Motor neuron (in vitro differentiated cells): ENCODE measurements at places on chromosomes 3 and 15.

DNA sequence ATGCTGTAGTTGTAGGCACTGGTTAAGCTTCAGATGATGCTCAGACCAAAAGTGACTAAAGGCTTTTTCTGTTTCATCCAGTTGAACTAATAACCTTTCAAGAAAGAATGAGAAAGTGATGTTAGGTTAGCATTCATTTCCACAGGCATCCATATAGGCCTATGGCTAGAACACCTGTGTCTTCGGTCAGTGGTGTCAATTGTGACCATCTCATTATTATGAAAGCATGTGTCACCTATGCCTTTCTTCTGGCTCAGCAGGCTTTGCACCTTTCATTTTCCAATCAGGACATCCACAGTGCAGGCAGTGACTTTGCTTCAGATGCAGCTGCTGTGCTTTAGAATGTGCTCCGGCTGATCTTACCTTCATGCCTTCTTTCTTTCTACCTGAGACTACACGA lies 57.9 kb downstream of the B3GNT5 start:
- no peak for ATAC-seq

DNA sequence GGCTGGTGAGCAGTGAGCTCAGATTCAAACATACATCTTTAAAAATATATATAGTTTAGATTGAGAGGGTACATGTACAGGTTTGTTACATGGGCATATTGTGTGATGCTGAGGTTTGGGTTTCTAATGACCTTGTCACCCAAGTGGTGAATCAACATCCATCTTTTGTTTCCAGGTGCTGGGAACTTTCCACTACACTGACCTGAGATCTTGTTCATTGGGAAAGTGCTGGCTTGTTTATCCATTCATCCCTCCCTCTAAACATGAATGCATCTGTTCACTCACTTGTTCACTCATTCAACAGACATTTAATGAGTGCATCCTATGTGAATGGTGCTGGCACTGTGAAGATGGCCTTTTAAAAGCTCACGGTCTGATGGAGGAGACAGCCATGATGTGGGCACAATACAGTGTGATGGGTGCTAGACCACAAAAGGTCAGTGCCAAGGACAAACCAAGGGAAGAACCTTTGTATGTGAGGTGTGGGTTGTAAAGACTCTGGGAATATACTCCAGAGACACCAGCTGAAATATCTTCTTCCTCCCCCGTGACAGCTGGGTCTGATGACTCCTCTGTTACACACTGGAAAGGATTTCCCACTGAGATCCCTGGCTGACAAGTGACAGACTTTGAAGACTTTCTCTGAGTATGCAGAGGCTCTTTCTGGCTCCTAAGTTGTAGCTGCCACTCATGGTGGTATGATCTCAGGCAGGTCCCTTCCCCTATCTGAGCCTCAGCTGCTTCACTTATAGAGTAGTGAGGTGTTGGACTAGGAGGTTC lies 16.2 kb upstream of the ITGA11 start:
- ATAC-seq, result no peak

GRCh38 chr3:39126532-39127071 lies 19.1 kb downstream of the TTC21A start:
- peak; percentile 79 for ATAC-seq

DNA sequence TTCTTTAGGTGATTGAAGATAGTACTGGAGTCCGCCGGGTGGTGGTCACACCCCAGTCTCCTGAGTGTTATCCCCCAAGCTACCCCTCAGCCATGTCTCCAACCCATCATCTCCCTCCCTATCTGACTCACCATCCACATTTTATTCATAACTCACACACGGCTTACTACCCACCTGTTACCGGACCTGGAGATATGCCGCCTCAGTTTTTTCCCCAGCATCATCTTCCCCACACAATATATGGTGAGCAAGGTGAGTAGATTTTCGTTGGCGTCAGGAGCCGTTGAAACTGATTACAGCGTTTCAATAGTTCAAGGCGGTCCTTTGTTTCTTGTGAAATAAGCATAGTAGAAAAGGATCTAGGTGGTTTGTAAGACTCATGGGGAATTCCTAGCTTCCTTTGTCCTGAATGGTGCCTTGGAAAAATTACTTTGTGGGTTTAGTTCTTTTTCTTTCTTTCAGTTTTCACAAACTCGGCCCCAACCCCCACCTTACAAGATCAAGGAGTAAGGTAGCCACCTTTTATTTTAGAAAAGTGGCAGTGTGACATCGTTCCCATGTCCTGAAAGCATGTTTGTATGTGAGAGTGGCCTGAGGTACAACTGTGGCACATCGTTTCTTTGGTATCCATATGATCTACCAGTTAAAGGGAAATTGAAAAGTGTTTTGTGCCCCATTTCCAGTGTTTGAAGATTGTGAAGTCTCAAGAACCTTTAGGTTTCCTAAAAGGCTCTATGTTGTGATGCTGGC lies 200.6 kb downstream of the GHSR start:
- no peak for ATAC-seq

- ATAC-seq, result no peak
Measured at GRCh38 chr15:90681056-90681455, 36.1 kb upstream of the BLM start.

GRCh38 chr15:55774113-55774970 lies 31.4 kb upstream of the PRTG start:
- no peak for ATAC-seq

- no peak for ATAC-seq
Measured at GRCh38 chr3:21729888-21730459, 21.0 kb downstream of the ZNF385D start.
